Activated T-cell treated with anti-CD3 and anti-CD28 coated beads, Interleukin-2, amount 50 U/mL, for 4 hours (primary cell): ENCODE measurements at places on chromosomes 3 and 15.

DNA sequence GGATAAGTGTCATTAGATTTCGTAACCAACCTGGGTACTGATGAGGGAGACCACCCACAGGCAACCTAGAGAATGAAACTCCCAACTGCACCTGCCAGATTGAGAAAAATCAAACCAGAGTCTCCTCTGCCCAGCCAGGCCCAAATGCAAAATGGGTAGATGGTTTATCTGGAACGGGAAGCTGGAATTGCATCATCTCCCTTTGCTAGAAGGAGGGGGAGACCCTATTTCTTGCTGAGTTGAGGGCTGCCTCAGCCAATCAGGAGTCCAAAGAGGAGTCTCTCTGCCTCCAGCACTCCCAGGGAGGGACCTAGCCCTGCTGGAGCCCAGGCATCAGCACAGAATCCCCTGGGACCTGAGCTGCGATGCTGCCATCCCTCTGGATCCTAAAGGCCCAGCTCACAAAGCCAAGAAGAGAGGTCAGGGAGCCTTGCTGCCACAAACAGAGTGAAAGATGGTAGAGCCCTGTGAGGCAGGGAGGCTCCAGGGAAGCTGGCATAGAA is 8.1 kb downstream of the RMDN3 start:
- DNase-seq = no peak

DNA sequence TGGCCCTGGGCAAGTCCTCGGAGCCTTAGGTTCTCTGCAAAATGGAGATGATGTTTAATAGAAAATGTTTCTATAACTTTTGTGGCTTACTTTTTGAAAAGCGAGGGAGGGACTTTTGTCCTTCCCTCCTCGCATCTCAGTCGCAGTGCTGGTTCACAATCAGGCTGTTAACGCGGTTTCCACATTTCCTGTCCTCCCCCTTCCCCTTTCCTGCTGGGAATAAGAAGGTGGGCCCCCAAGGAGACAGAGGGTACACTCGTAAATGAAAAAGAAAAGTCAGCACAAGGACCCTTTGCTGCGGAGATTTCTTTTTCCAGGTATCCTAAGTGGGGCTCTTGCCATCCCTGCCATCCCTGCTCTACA is 29.5 kb downstream of the ARHGAP31 start:
- DNase-seq = no peak

GRCh38 chr3:8954938-8955763 is 8.1 kb downstream of the RAD18 start:
- DNase-seq = no peak

DNA sequence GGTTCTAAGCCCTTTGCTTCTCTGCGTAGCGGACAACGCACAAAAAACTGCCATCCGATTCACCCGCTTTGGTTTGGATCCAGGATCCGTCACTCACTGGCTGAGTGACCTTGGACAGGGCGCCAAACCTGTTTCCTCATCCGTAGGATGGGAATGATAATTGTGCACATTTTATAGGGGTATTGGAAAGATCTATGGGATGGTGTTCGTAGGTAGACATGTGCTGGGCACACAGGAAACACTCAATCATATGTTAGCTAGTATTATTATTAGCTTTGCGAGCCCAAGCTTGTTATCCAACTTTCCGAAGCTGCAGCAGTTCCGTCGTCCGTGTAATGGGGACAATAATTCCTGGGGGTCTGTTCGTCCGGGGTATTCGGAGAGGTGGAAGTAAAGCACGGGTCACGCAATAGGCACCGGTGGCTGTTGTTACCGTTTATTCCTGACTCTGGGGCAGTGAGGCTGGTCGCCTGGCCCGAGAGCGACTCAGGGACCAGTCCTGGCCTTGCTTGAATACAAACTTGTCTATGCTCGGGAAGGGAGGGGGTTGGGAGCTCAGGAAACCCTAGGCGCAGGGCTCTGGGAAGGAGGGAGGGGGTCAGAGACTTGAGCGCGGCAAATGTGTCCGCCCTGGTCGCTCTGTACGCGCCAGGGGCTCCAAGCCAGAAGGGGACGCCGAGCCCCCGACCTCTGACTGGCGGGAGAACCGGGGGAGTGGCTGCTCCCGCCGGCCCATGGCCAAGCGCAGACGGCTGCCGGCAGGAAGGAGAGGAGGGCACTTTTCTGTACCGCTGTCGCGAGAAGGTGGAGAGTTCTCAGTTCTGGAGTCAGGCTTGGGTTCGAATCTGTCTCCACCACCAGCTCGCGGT is 1.3 kb downstream of the SPSB4 start:
- no peak for DNase-seq

DNA sequence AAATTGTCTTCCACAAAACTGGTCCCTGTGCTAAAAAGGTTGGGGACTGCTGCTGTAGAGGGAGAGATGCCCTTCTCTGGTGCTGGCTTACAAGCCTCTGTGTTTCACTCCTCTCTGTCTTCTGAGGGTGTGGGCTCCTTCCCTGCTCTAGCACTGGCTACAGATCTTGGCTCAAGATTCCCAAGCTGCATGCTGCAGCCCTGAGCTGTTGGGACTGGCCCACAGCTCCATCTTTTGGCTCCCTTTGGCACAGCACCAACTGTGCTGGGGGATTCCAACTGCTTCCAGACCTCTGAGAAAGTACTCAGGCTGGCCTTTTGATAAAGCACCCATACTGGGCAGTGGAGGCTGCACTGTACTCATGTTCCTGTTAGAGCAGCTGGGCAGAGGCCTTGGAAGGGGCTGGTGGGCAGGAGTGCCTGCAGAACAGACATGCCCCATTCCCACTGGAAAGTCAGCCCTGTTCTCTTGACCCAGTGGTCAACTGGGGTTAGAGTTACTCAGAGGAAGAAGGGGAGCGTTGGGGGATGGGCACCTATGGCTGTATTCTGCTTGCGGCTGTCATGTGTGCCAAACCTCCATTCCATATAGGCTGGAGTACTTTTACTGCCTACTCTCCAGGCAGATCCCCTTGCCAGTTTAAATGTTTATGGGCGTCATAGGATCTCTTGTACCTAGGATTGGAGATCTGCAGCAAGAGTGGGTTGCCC is 55.7 kb downstream of the GALK2 start:
- no peak for DNase-seq

GRCh38 chr15:62777671-62778070 is 264.9 kb upstream of the TPM1 start:
- DNase-seq = no peak

DNA sequence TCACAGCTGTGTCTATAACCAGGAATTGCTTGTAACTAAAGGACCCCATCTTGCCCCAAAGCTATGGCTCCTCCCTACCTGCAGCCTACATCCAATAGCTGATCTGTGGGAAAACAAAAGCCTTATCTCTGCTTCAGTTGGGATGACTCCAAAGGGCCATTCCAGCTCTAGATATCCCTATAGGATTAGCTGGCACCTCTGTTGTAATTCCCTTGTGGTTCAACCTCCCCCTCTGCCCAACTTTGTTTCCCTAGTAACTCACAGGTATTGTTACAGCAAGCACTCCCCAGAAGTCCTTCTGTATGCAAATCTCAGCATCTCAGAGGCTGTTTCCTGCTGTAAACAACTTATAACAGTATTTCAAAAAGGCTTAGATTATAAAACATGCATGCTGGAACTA is 478.6 kb downstream of the AGBL1 start:
- DNase-seq = no peak

- DNase-seq = no peak
These were observed 265.8 kb upstream of the CNTN3 start for GRCh38 chr3:74880237-74880636.

DNA sequence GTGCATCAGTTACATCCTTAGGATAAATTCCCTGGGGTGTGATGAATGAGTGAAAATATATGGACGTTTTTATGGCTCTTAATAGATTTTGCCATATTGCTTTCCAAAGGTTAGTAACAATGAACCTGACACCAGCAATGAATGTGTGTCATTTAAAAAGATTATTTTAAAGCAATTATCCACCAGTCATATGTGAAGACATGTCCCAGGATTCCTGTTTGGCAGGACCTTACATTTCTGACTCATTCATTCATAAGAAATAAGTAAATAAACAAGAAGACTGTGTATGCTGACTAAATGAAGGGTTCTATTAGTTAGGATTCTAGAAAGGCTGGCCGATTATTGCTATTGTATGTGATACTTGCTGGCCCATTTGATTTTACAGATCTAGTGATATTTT is 201.5 kb downstream of the SOX2 start:
- DNase-seq = no peak

DNA sequence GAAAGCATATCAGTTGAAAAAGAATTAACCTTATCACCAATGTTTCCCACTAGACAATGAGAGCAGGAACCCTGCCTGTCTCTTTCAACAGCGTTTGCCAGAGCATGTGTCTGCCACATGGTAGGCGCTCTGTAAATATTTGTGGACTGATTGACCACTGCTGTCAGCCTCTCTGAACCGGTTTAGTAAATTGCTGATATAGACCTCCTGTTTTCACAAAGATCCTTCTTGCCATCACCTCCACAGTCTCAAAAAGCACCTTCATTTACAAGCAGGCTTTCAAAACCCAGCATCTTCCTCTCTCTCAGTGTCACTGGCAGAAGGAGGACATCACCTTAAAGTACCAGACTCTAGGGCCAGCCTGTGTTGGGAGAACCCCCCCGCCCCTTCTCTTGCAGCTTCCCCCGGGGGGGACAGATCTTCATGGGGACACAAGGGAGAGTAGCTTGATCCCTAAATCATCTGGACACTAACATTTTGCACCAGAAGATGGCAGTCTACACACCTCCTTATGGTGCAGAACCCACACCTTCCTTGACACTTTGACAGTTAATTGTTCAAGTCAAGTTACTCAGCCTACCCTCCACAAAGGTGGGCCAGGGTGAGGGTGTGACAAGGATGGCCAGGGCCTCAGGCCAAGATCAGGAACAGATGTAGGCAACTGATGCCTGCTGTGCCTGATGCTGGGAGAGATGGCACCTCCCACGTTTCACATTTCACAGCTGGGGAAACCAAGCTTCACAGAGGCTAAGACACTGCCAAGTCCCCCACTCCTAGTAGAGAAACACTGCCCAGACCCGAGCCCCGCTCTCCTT is 37.8 kb upstream of the USP3 start:
- peak; percentile 30 for DNase-seq

- DNase-seq = no peak
These were observed 155.5 kb downstream of the GOLIM4 start for GRCh38 chr3:167940241-167940640.
